NCI-H2081 treated with DMSO at 0.1 percent for 48 hours (cell line): ENCODE measurements at places on chromosomes 16 and 17.

GRCh38 chr17:76630151-76630550, 13.4 kb downstream of the ST6GALNAC1 start:
- no peak for DNase-seq

DNA sequence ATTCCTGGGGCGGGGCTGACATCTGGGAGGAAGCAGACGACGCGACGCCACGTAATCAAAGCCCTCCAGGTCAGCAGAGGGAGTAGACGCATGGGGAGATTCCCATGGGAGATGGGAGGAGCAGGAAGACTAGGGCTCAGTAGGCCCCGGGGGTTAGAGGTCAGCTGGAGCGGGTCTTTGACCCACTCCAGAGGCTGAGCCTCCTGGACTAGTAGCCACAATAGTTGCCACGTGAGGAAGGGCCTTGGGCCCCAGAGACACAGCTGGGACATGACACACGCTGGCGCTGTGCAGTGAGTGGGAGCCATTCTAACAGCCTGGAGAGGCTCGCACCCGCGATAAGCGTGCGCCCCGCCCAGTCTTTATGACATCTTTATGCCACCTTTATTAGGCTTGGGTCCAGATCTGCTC, 95.7 kb upstream of the AMZ2 start:
- no peak for DNase-seq

DNA sequence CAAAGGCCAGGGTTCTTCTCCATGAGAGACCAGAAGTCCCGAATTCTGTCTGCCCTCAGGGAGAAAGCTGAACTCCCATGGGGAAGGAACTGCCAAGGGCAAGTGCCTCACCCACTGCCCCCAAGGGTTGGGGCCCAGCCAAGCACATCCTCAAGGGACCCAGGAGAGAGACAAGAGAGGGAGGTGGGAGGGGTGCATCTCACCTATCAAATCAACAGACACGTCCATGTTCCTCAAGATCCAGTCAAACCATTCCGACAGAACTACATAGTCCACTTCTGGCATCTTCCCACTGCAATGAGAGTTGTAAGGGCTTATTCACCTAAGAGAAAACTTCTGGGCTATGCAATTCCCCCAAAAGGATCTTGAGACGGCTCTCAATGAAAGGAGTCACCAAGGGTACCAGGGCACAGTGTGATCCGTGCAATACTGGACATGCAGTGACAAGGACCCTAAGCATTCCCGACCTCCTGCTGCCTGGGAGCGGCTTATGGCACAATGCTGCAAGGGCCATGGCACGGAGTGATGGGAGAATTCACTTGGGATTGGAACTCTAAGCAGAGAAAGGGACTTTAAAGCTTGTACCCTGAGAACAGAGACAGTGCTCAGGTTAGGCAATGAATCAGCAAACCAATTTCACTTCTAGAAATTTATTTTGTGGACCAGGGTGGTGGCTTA, 32.2 kb downstream of the TK2 start:
- DNase-seq: no peak

DNA sequence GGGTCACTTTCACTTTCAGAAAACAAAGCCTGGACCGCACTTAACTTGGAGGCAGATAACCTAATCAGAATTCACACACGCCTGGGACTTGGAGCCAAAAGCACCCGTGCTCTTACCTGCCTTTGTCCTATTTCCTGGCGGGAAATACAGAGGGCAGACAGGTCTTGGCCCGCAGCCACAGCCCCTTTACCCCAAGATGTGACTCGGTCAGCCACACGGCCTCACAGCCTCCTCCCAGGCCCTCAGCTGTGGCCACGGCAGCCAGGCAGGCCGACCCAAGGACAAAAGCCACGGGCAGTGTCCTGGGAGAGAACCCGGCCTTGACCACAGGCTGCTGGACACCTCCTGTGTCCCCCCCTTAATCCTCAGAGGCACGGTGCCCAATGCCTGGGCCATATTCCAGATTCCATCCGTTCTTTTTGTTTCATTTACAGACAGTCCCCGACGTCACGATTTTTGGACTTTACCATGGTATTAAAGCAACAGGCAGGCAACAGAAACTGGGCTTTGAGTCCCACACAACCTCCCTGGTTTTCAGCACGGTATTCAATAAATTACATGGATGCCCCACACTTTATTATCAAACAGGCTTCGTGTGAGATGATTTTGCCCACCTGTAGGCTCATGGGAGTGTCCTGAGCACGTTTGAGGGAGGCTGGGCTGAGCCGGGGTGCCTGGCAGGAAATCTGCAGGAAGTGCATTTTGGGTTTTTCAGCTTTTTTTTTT, 30.1 kb upstream of the GAA start:
- no peak for DNase-seq

DNA sequence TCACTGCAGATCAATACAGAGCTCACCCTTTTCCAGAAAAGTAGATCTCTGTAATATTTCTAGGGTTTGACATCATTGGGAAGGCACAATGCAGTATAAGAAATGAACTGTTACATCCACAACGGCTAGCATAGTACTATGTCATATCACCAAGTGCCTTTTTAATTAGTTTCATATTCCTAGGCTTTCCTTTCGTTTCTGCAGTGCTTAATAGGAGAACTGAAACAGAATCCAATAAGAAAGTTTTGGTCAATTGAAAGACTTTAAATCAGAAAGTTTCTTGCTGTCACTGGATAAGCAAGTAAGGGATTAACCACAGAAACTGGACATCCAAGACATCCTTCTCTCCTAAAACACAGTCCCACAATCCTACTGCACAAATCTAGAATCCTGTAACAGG, 3.5 kb upstream of the RNF43 start:
- DNase-seq: no peak

DNA sequence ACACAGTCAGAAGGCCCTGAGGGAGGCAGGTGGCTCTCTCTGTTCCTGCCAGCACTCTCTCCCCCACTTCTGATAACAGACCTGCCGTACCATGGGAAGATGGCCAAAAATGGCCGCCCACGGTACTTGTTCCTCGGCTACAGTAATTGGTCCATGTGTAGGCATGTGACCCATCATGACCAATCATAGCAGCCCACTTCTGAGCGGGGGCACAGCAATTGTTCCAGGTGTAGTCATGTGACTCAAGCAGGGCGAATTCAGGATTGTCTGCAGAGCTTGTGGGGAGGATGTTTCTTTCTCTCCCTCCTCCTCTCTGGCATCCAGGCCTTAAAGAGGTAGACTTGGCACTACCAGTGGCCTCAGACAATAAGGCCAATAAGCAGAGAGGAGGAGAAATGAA, 250.4 kb downstream of the MRTFB start:
- no peak for DNase-seq

- DNase-seq: no peak
Observed at GRCh38 chr16:24085666-24086065, 170.5 kb upstream of the CACNG3 start.
